Stimulated activated CD8-positive, alpha-beta memory T cell treated with anti-CD3 and anti-CD28 coated beads, Interleukin-15, amount 100 ng/mL, for 4 hours (primary cell): ENCODE measurements at places on chromosomes 7 and 10.
A peak's percentile ranks its signal among the peaks of the same experiment; 100 is the strongest.

DNA sequence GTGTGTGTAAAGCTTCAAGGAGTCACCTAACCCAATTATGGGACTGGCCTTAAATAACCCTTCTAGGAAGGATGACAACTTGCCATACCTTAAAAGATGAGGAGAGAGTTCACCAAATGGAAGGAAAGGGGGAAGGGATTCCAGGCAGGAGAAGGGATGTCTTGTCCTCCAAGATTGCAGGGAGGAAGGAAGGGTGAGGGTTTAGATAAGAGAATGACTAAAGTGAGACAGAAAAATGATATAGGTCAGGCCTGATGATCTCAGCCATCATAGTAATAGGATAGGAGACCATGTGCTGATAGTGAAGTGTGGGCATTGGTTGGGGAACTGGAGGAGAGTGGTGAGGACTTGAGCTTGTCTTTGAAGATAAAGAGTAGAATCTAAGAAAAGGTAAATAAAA is 7.7 kb upstream of the TMEM26 start:
- DNase-seq: no peak

DNA sequence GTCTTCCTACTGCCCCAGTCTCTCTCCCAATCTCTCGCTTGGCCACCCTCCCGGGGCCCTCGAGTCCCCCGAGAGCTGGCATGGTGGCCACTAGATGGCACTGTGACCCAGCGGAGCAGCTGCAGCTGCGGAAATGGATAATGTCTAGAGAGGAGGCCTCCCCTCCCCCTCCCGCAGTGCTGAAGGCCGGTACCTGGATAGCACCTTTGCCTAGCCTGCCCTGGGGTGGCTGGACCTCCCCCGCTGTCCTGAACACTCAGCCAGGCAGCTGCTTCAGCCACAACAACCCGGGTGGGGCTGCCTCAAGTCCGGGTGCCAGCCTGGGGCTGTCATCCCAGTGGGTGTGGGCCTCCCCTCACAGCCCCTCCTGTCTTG is 65.2 kb downstream of the GOLGA7B start:
- peak; percentile 46 for DNase-seq

- DNase-seq: no peak
Observed at GRCh38 chr10:422241-422640, 267.2 kb downstream of the DIP2C start.

GRCh38 chr10:88064608-88065382 is 201.4 kb downstream of the PTEN start:
- DNase-seq: no peak

DNA sequence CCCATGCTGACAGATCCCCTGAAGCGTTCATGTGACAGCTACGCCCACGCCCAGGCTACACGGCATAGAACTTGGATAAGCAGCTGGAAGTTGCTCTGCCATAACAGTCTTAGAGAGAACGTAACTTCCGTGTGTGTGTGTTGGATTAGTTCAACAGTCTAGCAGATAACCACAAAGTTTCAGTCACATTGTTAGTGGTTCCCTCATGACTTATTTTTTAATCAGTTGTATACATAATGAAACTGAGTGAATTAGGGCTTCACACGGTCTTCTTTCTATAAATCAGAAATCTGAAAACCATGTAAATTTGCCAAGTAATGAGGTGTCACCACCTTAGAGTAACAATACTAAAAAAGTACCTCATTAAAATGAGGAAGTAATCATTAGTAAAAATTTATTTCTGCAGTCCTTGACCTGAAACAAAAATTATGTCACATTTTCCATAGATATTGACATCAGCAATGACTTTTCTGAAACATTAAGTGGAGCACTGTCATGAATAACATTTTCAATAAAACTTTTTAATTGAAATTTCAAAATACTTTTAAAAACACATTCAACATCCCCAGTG is 21.7 kb upstream of the MACC1 start:
- DNase-seq: no peak

- DNase-seq: no peak
Observed at GRCh38 chr7:73668103-73668885, 663 bp downstream of the VPS37D start.
